Left cardiac atrium (tissue), 4 donors: ENCODE measurements at places on chromosomes 11 and 22.

GRCh38 chr11:129704831-129705230 is 110.8 kb upstream of the TMEM45B start:
- no peak for DNase-seq

DNA sequence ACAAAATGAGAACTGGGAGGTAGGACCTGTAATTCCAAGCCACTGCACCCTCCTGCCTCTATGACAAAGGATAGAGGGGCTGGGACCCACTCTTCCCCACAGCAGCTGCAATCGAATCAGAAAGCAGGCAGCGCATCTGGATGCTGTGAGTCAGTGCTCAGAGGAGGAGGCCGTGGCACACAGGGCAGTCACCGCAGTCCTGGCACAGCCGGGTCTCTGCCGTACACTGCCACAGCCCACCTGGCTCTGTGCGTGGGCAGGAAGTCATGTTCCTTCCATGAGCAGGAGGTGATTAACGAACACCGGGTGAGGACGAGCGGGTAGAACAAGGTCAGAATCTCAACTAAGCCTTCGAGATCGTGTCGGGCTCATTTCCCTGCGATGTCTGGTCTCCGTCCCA is 30.2 kb upstream of the PPFIA1 start:
- no peak for DNase-seq

DNA sequence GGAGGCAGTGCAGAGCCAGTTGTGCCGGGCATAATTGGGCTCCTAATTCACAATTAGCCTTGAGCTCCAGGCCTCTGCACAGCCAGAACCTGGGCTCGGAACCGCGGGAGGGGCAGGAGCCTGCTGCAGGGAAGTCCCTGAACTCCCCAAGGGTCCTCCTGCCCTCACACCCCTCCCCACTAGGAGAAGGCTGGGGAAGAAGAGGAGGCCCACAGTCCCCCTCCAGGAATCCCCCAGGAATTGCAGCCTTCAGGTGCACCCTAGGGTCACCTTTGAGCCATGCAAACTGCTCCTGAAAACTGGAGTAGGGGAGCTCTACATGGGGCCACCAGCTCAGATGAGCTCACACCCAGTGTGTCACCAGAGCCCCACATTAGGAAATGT is 93.8 kb upstream of the LMO1 start:
- DNase-seq: no peak

DNA sequence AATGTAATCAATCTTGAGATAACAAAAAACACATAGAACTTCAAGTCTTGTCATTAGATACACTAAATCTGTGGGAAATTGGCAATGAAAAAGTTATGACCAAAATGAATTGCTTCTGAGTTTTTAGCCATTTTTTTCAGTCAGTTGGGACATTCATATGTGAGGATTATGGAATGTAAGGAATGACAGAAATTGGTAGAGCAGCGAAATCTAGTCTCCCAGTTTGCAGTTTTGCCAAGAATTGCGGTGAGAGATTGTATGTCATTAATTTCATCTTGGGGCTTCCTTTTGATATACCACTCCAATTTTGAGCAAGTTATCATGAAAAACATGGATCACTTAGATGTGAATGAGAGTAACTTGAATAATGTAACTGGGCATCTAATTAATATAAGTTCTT is 49.9 kb downstream of the SIK2 start:
- no peak for DNase-seq

GRCh38 chr11:103332409-103332808 is 223.2 kb downstream of the DYNC2H1 start:
- no peak for DNase-seq

- DNase-seq: peak; percentile 78
These were observed 1.1 kb downstream of the EIF4G2 start for GRCh38 chr11:10807493-10808234.
